ENCODE measurements at places on chromosomes 2 and 18.

- DNase-seq, result no peak
Measured at GRCh38 chr2:31023541-31023940, 114.7 kb downstream of the GALNT14 start.

- no peak for DNase-seq
Measured at GRCh38 chr2:178756343-178756742, 50.9 kb downstream of the TTN start.

GRCh38 chr2:181252262-181253148, 204.7 kb upstream of the ITGA4 start:
- no peak for DNase-seq

DNA sequence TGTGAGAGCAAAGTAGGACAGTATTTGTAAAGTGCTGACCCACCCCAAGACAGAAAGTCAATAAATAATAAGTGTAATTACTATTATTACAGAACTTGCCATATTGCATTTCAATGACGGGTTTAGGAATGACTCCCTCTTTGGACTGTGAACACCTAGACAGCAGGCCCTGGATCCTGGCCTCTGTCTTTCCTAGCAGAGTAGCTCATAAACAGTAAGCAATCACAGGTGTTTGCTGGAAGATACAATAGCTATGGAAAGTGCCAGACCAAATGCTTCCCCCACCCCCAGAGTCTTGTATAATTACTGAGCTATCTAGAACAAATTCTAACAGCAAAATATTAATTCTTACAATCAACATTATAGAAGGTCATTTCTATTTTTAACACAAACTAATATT, 20.1 kb upstream of the MYO1B start:
- no peak for DNase-seq

DNA sequence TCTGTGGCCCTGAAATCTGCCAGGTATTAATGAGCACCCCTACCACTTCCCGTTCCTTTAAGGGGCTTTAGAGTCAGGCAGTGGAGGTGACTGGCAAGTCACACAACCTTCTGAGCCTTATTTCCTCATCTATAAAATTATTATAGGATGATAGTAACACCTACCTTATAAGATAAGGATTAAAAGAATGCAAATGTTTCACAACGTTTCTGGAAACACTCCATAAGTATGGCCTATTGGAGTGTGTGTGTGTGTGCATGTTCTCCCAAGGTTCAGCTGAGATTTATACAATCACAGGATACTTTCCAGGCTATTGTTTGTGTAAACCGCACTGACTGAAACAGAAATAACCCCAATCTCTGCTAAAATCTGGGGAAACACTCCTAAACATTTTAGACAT, 176.0 kb downstream of the PDE11A start:
- DNase-seq, result no peak

DNA sequence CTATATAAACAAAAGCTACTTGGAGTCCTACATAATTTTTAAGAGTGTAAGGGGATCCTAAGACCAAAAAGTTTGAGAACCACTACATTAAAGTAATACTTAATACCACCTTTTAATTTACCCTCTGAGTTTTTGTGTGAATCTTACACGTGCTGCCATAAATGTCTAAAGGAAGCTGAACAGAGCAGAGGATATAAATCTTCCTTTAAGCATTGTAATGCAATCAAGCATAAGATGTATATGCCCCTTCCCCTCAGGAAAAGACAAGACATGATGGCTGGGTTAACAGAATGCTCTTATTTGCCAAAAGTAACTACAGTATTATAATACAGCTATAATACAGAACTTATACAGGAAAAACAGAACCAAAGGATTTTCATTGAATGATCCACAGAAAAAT, 2.9 kb downstream of the ESCO1 start:
- no peak for DNase-seq

- DNase-seq, result no peak
Measured at GRCh38 chr2:188024811-188025210, 266.9 kb upstream of the GULP1 start.

DNA sequence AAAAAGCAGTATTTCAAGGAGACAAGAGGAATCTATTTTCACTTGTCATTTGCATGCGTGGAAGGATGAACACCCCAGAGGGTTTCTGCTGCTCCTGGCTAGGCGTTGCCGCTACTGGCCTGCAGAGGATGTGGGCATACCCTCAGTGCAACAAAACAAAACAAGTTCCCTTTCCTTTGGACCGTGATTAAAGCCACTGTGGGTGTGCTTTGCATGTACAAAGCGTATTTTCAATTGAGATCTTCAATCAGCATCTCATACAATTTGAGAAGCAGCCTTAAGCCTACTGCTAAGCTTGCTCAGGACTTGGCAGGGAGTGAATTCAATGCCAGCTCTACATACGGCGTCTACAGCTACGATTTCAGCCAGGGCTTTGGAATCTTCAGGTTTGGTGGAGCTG, 298.4 kb downstream of the LPIN1 start:
- no peak for DNase-seq

DNA sequence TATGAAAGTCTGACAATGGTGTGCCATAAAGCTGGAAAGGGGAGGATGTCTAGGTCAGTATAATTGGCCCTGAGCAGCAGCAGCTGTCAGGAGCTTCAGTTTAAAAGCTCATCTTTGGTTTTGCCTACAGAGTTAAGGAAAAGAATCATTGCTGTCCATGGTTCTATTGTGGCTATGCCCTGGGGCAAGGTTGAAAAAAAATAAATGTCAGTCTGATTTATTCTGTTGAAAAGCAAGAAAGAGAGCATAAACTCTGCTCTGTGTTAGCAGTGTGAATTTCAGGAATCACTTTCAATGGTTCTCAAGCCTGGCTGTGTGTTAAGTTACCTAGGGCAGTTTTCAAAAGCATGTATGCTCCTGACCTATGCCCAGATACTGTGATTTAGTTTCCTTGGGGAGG, 446.7 kb downstream of the SETBP1 start:
- DNase-seq, result no peak

GRCh38 chr2:63734510-63734909, 107.2 kb upstream of the UGP2 start:
- no peak for DNase-seq

DNA sequence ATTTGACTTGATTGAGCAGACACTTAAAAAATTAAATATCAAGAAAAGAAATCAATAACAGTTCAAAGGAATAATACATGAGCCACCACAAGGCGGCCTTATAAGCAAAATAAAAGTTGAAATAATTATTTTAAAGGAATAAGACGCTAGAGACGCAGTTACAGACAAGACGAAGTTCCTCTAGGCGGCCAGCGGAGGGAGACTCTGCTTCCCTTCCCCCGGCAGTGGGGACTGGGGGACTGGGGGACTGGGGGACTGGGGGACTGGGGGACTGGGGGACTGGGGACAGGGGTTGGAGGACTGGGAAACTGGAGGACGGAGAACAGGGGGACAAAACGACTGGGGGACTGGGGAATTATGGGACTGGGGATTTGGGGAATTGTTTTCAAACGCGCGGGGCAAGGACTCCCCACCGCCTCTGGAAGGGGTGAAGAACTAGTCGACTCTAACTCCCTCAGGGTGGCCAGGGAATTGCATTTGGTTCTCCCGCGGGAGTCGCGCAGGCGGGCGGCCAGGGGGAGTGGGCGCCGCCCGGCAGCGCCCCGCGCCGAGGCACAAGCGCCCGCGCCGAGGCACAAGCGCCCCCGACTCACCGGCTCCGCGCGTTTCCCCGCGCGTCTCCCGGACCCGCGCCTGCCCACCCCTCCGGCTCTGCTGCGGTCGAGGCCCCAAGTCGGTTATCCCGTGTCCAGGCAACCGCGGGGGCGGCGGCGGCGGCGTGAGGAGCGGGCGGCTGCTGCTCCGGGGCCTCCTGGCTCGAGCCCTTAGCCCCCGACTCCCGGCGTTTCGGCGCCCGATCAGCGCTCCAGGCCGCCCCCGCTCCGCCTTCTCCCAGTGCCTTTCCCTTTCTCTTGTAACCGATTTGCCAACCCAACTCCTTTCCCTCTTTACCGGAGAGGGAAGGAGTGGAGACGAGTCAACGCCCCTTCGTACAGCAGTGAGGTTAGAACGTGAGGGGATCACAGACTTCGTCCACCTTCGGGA, at the start of gene CCDC178:
CCDC178 (minus strand) TSS at position 662 of the 984 bp plus-strand sequence. CDS start 28,633 bp downstream, outside the sequence.
- no peak for DNase-seq

- peak; percentile 2 for DNase-seq
Measured at GRCh38 chr2:46184794-46185583, 112.2 kb upstream of the EPAS1 start.

GRCh38 chr2:102114851-102115497, 27.6 kb upstream of the IL1R1 start:
- DNase-seq, result no peak

- no peak for DNase-seq
Measured at GRCh38 chr2:23425338-23425871, 40.4 kb downstream of the KLHL29 start.

DNA sequence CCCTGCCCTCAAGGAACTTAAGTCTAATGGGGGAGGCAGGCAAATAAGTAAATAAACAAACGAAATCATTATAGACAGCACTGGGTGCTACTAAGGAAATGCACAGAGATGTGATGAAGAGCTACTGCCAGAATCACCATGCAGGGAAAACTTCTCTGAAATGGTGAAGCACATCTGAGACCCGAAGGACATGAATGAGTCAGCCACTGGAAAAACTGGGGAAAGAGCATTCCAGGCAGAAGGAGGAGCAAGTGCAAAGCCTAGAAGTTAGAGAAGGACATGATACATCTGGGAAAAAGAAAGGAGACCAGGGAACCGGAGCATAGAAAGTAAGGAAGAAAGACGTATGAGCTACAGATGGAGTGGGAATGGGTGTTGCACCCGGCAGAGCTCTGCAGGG, 56.8 kb downstream of the TGFA start:
- no peak for DNase-seq

DNA sequence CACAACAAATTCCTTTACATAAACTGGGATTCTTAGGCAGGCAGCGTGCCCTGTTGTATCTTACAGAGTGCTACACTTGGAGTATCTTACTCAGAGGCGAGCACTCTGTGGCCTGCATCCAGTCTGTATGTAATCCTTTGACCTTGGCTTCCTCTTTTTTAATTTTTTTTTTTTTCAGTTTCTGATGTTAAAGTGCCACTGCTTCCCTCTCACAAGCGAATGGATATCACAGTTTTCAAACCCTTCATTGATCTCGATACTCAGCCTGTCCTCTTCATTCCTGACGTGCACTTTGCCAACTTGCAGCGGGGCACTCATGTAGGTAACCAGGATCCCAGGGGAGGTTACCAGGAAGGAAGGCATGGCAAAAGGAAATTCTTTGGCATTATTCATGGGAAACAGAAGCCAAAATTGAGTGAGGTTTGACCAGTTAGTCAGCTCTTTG, 40.4 kb downstream of the GRHL1 start:
- no peak for DNase-seq

- peak; percentile 92 for DNase-seq
Measured at GRCh38 chr2:105789745-105790460, 45.2 kb downstream of the NCK2 start.

- DNase-seq, result no peak
Measured at GRCh38 chr2:3633089-3633981, 24.7 kb upstream of the ALLC start.

DNA sequence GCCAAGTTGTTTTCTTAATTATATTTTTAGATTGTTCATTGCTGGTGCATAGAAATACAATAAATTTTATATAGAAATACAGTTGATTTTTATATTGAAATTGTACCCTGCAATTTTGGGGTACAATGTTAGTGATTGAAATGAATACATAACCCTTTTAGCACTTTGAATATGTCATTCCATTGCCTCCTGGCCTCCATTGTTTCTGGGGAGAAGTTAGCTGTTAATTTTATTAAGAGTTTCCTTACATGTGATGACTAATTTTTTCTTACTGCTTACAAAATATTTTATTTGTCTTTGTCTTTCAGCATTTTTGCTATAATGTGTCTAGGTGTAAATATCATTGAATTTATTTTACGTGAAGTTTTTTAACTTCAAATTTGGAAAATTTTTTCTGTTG, 176.5 kb upstream of the DCC start:
- no peak for DNase-seq

DNA sequence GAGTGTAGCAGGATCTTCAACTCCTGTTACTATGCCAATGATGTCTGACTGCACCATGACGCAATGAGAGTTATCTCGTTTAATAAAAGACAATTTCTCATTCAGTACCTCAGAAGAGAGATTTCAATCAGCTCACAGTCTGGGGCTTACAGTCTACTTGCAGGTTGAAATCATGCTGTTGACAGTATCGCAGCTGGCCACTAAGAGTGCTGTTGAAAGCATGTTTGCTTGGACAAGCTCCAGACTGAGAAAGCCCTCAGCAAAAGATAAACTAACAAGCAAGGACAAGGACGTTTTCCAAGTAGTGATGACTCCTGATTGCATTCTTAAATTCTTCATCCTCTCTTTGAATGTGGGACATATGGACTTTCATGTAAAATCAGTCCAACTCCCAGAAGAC, 145.2 kb upstream of the SYT4 start:
- no peak for DNase-seq

DNA sequence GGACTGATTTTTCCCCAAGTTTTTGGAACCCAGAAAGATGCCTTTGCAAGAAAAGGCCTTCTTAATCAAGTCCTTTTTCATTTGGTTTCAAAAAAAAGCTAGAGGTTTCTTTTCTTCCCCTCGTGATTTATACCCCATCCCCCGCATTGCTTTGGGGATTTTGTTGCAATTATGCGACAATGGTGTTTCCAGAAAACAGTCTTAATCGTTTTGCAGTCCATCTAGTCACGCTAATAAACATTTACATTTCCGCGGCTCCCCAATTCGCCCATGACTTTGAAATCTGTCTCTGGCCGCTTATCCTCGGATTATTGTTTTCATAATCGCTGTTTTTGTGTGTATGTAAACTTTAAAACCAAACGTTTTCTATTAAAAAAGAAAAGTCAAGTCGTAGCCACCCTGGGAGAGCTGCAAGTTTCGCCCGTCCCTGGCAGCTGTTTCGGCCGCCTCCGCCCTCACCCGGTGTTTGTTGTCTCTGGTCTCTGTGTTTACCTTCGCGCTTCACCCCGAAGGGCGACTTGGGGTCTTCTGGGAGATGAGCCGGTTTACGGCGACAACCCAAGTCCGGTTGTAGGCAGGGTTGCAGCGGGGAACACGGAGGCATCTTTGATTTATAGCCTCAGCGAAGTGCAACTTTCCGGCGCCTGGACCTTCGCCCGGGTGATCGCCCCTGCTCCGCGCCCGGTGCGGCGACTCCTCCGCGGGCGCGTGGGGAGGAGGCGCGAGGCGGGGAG, 667 bp downstream of the SP9 start:
- DNase-seq, result no peak

DNA sequence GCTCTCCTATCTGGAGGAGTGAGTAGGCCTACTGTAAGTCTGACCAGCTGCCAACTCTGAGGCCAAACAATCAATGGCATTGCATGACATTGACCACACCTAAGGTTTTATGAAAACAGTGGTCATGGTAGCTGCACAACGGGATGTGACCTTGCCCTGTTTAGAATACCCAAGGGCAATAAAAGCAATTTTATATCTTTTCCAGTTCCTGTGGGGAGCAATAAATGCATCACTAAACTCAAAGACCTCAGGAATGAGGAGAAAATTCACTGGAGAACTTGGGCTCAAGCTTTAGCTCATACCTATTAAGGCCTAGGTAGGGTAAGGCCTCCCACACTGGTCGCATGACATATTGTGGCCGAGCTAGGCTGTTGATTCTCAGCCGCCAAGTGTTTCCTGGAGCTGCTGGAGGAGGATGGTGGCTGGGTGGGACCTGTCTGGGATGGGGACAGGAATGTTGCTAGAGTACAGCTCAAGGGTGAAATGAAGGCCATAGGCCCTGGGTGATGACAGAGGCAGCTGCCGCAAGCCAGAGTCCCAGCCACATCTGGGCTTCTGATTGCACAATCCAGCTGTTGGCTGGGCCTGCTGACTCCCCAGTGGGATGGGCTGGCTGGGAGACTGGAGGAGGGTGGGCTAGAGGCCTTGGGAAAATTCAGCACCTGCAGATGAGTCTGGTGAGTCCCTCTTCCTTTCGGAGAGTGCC, 313.7 kb downstream of the CYP26B1 start:
- DNase-seq, result no peak
